ENCODE measurements at places on chromosomes 2 and 18.

- no peak for DNase-seq
Measured at GRCh38 chr2:101064125-101064502, 62.0 kb downstream of the RPL31 start.

DNA sequence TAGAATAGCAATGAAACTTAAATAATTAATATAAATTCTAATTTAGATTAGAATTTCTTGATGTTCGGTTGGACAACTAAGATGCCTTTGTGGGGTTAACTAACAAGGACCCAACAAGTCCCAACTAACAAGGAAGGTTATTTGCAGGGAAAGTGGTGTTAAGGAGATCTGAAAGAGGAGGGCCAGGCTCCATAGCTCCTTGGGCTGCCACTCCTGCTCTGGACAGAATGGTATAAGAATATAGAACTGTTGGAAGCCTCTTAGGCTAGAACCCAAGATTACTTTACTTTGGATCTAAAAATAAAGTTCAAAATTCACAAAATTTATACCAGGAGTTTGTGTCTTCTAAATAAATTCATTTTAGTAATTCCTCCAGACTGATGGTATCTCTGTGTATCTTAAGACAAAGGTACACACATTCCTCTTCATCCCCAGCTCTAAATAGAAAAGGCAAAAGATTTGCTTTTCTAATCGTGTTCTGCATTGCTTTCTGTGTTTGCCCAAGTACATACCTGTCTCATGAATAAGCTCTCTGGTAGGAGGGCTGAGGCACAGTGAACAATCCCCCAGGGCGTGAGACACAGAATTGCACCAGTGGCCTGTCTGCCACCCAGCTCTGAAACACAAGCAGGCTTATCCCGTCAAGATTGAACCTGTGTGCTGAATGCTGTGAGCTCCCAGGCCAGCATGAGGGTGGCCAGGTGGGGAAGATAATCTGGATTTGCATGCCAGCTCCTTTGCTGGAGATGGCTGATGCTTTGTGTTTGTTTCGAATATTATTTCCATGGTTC is 176.0 kb downstream of the ACKR3 start:
- DNase-seq, result peak; percentile 7

DNA sequence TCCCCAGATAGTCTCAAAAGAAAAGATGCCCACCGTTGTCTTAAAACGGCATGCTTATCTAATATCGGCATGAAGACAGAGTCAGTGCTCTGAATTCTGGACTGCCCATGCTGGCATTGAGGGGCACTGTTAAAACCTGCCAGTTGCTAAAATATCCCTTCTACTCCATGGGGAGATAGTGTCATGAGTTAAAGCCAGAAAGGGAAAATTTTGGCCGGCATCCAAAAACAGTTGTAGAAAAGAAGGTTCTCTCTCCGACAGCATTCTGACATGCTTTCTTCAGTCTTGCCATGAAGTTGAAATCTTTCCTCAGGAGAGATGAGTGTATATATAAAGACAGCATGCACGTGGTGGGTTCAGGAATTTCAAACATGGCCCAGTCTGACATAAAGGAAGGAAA is 401.3 kb upstream of the PIK3C3 start:
- no peak for DNase-seq

DNA sequence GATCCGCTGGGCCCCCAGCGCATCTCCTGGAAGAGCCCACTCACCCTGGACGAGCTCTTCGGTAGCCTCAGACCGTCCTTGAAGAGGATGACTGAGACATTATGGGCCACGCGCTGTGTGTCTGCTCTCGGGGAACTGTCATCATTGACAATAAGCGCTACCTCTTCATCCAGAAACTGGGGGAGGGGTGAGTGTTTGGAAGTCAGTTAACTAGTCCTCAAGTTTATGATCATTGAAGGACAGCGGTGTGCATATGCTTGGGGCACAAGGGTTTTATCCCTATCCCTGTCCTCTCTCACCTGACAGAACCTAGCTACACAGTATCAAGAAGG is 586 bp downstream of the STK16 start:
- no peak for DNase-seq

- no peak for DNase-seq
Measured at GRCh38 chr2:166335284-166335683, 40.5 kb downstream of the SCN9A start.

DNA sequence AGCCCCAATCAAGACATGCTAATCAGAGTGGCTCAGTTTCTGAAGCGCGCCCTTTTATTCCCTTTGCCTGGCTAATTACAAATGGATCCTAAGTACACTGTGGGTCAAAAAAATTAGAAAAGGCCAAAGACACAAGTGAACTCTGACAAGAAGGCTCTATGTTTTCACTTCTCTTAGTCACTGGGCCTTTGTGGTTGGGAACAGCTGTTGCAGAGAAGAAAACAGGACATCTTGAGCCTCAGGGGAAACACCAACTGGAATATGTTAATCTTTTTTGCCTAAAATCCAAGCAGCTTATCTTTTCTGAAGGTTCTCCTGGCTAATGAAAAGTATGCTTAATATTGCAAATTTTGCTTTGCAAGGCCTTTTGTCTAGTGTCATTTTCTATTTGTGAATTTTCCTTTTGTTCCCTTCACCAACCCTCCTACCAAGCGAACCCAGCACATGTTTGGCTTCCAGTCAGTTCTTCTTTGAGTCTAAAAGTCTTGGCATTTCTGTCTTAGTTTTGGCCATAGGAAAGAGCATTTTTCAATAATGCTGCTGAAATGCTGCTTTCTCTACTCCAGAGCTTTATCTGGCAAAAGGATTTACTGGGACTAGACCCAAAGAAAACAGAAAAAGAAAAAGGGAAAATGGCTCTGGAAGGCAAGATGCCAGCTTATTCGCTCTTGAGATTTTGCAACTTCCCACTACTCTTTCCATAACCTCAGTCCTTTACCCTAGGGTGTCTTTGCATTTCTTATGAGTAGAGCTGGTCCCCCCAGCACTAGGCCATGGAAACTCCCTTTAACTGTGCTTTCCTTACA is 440.2 kb upstream of the ST6GAL2 start:
- no peak for DNase-seq

DNA sequence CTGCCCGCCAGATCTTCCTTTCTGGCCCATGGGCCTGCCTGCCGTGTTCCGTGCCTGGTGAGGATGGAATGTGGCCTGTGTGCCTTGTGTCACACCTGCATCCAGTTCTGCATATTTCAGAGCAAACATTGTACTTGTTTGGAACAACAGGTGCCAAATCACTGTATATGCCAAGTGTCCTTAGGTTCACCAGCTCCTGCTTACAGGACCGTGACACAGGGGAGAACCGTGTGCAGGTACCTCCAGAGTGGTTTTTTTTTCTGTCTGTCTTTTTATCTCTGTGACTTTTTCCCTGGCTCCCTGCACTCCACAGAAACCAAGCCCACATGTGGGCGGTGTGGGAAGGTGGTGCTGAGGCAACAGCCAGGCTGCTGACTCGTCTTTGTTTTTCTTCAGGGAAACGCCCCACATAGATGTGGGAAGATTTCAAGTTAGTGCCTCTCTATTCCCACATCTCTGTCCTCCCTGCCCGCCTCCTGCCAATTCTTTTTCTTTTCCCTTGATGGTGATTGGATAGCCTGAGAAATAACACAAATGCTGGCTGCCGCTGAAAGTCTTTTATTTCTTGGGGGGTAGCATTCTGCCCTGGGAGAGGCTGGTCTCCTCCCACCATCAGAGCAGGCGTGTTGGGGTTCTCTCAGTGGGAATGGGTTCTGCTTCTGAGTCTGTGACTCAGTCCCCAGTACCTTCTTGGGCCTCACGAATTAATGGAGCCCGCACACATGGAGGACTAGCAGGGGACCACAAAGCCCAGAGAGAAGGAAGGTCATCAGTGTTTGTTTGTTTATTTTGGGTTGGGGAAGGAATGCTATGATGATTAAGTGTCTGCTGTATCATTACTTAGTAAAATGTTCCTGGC is 21.4 kb downstream of the GRHL1 start:
- DNase-seq, result no peak

GRCh38 chr2:121588357-121588756 is 57.7 kb downstream of the RNU4ATAC start:
- no peak for DNase-seq

DNA sequence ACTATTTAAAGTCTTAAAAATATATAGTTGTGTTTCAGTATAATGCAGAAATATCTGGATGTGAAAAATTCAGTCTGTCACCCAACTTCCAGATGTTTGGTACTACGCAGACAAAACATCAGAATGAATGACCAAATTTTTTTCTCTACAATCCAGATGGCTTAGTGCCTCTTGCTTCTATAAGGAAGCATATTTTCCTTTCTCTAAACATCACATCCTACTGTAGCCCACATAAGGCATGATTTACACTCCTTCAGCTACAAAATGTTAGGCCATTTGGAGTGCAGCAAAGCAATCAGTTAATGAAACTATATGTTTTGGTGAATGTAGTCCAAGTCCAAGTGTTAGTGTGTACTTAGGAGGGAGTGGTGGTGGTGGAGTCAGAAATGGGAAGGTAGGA is 162.9 kb upstream of the SIX2 start:
- DNase-seq, result no peak

DNA sequence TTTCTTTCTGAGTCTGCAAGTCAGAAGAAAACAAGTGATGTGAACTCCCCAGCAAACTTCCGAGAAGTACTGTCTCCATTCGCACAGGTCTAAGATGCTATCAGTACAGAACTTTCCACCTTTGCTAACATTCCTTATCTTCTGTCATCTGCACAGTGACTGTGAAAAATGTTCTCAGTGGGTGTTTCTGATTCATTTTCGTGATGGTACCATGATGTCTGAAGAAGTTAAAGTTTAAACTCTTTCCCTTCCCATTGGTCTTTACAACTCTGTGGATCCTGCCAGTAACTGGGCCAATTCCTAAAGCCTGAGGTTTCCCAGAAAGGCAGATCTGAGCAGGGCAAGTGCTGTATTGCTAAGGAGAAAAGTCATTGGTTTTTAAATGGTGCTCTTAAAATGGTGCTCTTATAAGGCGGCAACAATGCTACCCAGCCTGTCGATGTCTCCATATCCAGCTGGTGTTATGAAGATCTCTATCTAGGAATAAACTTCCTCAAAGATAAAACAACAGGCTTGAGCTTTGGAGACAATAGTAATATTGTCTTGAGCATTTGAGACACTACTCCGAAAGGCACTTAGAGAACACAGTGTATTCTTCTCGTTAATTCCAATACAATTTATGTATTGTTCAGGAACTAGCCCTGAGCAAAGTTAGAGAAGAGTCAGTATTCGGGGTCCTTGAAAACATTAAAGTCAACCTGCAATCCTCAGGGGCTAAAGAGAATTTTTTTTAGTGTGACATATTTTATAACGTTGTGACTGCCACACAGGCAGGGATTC is 232.3 kb downstream of the OSR1 start:
- DNase-seq, result no peak

GRCh38 chr2:146227152-146228019 is 1617.4 kb upstream of the ACVR2A start:
- no peak for DNase-seq

DNA sequence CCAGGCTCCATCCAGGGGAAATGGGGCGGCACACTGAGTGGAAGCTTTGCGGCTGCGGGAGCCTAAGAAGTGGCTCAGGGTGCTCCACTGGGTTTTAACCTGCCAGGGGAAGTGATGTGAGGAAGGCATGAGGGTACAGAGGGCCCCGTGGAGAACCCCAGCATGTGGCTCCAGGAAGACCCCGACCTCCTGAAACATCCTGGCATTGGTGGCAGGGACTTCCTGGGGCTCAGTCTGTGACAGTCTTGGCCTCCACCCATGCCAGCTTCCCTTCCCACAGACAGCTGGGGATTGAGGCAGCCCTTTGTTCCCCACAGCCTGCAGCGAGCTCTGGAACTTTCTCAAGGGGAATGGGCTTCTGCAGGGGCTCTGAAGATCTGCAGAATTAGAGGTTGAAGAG is 146.6 kb downstream of the TNS1 start:
- DNase-seq, result no peak

DNA sequence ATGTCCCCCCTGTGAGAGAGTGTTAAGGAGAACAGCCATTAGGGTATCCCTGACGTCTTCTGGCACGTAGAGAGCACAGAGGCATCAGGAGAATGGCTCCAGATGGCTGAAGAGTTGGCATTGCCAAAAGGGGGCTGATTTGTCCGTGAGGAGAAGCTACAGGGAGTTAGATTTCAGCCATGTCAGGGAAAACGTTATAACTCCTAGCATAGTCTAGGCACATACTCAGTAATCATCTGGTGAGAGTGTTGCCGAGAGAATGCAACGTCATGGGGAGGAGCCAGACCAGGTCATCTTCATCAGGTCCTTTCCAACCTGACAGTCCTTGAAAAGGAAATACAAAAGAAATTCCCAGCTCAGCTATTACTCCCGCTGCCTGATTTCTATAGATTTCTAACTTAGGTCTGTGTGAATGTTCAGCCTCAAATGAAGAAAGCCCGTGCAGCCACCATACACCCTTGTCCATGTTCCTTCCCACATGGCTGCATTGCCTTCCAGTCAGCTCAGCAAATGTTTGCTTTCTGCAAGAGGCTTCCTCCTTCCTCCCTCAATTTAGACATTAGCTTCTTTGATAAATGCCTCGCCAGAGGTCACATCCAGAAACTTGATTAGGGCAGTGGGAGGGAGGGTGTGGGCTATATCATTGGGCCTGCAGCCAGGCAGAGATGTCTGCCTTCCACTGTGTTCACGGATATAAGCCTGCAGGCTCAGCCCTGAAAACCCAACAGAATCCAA is 93.0 kb downstream of the STPG4 start:
- DNase-seq, result no peak

- no peak for DNase-seq
Measured at GRCh38 chr2:51734115-51734514, 702.2 kb upstream of the NRXN1 start.

DNA sequence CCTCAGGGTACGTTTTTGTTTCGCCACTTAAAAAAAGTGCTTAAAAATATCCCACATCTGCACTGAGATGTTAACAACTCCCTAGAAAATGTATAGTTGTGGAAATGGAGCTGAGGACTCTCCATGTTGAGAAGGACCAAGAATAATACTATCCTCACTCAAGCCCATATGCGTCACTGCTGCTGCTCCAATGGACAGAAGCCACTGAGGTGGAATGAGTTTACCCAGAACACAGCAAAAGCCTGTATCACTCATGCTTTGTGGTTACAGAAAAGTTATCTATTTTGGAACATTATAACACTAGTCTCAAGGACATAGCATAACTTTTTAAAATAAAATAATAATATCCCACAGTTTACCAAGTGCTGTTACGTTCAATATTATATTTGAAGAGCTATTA is 31.9 kb downstream of the DSC3 start:
- DNase-seq, result no peak

GRCh38 chr2:219405451-219405850 is 12.7 kb upstream of the DES start:
- DNase-seq, result no peak

DNA sequence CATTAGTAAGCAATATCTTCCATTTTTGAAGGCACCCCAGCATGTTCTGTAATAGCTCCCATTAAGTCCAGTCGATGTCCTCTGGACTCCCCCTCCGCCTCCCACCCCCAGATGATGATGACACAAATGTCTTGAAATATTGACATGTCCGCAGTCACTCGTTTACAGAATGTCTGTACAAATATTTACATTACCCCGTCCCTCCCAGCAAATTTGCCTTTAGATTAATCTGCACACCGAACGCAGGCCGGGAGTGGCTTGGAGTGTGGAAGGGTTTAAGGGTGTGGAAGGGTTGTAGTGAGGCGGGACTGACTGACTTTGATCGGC is 853 bp upstream of the OSBPL6 start:
- DNase-seq, result no peak
